Progenitor cell of endocrine pancreas (in vitro differentiated cells): ENCODE measurements at places on chromosomes 4 and X.

DNA sequence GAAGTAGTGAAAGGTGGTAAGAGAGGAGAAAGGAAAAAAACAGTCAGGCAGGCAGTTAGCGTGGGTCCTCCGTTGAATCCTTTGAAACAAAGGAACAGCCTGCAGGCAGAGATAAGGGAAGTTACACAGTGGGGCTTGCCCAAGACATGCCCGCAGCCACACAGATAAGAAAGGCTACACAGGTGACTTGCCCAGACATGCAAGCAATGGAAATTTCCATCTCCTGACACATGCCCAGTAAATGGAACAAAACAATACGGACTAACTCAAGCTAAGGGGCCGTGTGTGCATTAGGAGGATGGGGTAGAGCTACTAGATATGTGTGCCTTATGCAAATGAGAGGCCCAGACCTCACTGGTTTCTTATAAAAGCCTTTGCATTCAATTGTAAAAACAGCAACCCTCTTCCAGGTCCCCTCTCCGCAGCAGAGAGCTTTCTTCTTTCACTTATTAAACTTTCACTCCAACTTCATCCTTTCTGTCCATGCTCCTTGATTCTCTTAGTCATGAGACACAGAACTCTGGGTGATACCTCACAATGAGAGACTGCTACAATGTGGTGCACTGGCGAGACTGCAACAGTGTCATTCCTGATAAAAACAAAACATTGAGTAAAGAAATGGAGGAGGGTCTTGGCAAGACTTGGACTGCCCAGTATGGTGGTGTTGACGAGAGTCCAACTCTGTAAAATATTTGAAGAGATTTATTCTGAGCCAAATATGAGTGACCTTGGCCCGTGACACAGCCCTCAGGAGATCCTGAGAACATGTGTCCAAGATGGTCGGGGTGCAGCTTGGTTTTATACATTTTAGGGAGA, 997.4 kb upstream of the PRKX start:
- DNase-seq, result no peak

DNA sequence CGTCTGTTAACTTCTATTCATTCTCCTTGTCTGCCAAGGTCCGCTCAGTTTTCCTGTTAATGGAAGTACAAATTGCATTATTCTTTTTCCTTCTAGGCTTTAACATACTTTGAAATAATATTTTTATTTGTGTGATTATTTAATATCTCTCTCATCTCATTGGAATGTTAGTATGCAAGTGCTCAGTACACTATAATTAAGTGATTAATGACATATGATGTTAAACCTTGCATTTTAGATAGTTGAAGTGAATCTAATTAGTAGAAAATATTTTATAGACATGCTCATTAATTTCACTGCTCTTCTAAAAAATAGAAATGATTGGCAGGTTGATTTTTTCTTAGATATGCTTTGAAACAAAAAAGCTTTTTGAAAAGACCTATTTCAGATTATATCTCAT, 1079.8 kb downstream of the RAPGEF2 start:
- DNase-seq, result no peak

GRCh38 chrX:154738011-154738738, 12.7 kb downstream of the GAB3 start:
- DNase-seq, result no peak

DNA sequence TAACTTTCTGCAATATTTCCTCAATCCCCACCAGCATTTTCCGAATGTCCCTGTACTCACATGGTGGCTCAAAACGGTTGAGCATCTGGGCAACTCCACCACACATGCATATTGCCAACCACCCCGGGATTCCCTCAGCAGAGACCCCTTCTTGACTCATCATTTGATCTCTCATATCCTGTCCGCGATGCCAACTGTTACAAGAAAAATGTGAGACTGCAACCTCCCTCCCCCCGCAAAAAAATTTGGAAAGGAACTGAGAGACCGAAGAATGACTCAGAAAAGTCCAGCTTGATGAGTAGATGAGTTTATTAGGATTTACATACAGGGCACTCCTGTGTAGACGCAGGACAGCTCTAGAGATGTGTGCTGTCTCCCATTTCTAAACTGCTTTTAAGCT, 561.4 kb downstream of the ZIC3 start:
- DNase-seq, result no peak

DNA sequence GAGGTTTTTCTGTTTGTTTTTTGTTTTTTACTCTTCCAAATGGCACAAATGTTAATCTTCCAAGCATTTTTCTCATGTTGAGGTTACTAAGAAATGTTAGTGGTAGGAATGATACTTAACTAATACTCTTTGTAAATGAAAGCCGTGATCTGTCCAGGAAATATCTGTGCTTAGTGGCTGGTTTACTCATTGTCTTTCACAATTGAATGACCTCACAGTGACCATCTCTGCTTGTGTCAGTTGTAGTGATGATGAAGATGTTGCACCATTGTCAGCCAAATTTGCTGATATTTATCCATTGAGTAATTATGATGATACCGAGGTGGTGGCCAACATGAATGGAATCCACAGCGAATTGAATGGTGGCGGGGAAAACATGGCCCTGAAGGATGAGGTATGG, 93.5 kb downstream of the TNIP2 start:
- DNase-seq, result no peak

- no peak for DNase-seq
Measured at GRCh38 chr4:100087743-100088142, 102.5 kb downstream of the DDIT4L start.

DNA sequence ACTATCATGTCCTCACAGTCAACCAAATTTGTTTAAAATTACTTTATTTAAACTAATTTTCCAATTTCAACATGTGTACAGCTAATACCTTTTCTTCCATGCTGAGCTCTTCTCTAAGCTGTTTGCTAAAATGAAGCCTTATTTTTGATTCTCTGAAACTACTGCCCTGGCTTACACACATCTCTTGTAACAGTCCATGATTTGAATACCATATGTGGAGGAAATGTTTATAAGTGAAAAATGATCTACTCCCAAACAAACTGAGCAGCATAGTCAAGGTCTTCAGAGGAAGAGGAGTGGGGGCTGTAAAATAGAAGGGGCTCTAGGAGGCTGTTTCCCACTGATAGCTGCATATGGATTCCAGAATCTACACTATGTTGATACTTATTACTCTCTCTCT, 188.7 kb downstream of the ANKRD50 start:
- no peak for DNase-seq

- DNase-seq, result no peak
Measured at GRCh38 chr4:5632571-5632970, 75.8 kb downstream of the EVC2 start.

GRCh38 chr4:19130866-19131265, 1109.3 kb upstream of the LCORL start:
- DNase-seq, result no peak

- DNase-seq, result no peak
Measured at GRCh38 chr4:2695346-2696060, 60.6 kb downstream of the TNIP2 start.

DNA sequence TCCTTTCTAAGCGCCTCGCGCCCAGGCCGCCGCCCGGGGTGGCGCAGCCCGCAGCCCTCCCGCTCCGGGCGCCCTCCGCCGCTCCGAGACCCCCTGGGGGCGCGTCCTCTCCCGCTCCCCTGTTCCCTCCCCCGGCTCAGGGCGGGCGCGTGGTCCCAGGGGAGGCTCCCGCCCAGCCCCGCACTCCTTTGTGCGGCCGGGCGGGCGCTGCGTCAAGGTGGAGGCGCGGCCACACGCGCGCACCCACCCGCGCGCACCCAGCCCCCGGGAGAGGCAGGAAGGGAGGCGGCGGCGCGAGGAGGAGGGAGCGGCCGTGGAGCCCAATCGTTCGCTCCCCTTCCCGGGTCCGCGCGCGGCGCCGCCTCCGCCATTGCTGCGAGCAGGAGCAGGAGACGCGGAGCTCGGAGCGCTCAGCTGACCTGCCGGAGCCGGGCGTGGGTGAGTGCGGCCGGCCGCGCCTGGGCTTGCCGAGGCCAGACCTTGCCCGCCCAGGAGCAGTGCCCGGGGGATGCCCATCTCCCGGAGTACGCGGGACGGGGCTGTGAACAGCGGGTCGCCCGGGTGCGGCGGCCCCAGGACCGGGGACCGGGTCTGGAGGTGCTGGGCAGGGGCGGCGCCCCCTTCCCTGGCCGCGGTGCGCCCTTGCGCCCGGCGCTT, at the start of gene NSG1:
Gene NSG1 (plus strand): TSS at position 367 of the 657 bp plus-strand sequence. CDS start 528 bp downstream, outside the sequence.
- DNase-seq, result peak; percentile 55

DNA sequence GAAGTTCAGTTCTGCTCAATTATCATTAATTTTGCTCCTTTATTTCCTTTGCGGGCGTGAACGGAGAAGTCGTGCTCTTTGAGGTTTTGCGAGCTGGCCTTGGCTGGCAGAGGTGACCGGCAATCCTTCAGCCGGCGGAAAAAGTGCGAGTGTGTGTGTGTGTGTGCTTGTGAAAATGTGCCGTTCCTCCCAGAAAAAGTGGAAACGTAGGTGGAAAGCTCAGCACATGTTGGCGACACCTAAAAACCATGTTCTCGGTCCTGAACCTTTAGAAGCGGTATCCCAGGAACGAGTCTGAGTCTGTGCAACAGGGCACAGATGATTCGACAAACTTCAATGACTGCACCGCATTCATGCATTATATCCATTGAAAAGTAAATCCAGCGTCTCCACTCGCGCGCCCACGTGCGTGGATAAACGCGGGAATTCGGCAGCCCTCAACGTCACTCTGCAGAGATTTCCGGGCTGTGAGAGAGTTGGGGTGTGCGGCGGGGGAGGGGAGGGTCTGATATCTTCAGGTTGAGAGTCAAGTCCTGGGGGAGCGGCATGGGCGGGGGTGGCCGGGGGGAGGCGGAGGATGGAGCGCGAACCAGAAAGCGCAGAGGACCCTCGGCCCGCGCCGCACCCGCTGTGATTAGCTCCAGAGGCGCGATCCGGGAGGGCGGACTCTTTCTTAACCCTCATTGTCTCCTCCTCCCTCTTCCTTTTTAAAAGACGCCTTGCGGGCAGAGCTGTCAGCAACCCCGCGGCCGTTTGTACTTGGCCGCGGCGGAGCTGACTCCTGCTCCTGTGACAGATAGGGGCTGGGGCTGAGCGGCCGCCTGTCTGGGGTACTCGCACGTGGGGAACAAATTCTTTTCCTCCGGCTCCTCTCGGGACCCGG, at the start of gene SHISA3:
Gene SHISA3 (plus strand): TSS at position 737 of the 883 bp plus-strand sequence. CDS start 569 bp downstream, outside the sequence.
- no peak for DNase-seq

DNA sequence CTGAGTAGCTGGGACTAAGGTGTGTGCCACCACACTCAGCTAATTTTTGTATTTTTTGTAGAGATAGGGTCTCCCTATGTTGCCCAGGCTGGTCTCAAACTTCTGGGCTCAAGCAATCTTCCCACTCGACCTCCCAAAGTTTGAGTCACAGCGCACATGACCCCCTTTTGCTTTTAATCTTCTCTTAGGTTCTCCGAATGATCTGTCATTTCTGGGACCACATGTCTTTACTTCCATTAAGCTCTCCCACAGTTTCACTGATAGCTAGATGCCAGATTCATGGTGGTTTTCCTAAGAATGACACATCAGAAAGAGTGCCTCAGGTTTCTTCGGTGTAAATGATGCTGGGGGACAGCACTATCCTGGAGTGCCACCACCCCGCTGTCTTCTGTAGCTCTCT, 17.9 kb downstream of the PRKX start:
- no peak for DNase-seq

DNA sequence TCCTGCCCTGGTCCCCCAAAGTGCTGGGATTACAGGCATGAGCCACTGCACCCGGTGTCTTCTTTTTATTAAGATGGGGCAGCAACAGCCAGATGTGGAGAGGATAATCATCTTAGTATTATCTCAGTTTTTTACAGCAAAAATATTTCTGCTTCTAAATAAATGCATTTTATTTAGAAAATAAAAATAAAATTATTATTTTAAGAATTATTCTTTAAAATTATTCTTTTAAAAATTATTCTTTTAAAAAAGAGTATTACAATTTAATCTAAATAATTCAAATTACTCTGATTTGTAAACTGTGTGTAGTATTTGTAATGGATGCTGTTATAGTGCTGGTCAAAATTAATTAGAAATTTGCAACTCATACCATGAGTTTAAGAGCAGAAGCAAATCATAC, 67.6 kb downstream of the ARFIP1 start:
- no peak for DNase-seq

DNA sequence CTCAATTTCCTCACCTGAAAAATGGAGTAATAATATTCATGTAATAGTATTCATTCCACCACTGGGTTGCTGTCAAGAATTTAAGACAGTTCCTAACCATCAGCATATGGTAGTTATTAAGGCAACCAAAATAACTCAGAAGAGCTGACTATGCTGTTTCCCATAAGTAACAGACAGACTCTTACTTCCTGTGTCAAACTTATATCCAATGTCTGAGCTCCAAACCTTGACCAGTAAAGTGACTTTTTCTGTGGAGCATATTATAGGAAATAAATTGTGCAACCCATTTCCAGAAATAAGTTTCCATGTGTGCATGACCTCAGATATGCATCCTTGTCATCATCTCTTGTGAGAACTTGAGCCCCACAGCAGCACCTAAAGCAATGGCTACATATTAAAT, 78.8 kb downstream of the HADH start:
- no peak for DNase-seq

DNA sequence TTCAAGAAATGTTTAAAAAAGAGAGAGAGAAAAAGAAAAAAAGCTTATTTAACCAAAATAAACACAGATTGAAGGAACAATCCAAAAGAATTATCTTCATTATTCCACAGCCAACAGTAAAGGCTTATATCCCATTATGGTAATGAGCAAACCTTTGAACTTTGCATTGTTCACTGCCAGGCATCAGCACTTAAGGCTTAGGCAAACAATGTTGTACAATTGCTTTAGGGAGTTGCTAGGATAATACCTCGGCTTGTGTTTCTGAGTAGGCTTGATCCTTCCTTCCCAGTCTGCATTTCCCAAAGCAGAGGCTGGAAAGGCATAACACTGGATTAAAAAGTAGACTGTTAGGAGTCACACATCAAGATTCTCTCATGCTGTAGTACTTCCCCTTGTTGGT, 352.7 kb upstream of the IGFBP7 start:
- DNase-seq, result no peak

DNA sequence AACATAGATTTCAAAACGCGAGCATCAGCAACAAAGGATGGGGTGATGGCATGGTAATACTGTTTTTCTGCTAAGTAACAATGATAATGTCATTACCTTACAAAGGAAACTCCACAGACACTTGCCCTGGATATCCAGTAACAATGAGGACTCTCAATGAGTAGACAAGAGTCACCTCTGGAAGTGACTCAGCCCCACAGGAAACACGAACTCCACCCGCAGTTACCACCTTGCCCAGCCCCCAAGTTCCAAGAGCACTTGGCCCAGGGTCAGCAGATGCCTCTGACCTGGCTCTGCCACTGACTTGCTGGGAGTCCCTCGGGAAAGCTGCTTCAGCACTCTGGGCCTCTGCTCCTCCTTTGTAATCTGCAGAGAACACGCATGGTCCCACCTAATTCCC, 110.3 kb upstream of the MAP3K15 start:
- no peak for DNase-seq

- no peak for DNase-seq
Measured at GRCh38 chr4:1987296-1987695, 21.5 kb downstream of the NELFA start.

DNA sequence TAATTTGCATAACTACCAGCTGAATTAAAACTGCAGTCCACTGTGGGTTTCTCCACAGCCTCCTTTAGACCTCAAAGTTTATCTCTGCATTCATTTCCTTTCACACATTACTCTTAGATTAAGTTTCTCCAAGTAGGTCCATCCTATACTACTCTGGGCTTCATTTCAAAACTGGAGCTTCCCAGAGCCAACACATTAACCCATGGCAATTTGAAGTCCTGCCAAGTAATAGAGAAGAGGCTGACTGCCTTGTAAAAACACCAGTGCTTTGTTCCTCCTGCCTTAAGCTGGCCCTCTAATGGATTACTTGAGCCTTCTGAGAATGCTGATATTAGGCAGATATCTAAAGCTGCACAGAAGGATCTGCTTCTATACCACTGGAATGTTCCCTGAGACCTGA, 997.2 kb upstream of the SLIT2 start:
- no peak for DNase-seq

GRCh38 chr4:7336732-7337131, 98.0 kb downstream of the PSAPL1 start:
- DNase-seq, result no peak
